ENCODE measurements at places on chromosomes 6 and 20.

DNA sequence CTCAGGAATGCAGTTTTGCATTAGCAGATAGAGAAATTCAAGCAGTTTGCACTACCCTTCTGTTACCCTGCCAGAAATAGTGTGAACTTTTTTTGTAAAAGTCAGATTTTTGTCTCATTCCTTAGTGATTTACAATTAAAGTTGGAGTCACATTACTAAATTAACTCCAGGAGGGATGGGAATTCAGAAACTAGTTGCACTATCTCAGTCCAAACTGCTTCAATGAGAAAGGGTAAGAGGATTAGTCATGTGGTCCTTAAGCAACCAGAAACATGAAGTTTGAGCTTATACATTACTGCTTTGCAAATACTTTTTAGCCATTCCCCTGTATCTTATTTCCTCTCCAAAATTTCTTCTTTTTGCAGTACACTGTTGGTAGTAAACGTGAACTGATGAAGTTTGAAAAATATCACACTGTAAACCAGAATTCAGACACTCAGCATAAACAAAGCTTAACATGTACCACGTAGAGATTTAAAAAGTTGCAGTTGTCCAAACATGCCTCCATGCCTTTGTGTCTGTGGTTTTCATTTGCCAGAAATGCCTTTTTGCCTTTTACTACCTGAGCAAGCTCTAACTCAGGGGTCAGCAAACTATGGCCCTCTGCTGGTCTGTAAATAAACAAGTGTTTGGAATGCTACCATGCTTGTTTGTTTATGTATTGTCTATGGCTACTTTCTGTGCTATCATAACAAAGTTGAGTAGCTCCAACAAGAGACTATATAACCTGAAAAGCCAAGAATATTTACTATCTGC is 49.7 kb downstream of the TP53INP2 start:
- no peak for DNase-seq

GRCh38 chr6:151900256-151900655 is 92.8 kb downstream of the ESR1 start:
- DNase-seq = no peak

GRCh38 chr6:89120371-89120770 is 2.5 kb upstream of the SRSF12 start:
- no peak for DNase-seq

GRCh38 chr6:32173051-32173727 is 2.7 kb downstream of the AGPAT1 start:
- no peak for DNase-seq

- no peak for DNase-seq
Observed at GRCh38 chr6:133606852-133607251, 282.1 kb upstream of the TCF21 start.

DNA sequence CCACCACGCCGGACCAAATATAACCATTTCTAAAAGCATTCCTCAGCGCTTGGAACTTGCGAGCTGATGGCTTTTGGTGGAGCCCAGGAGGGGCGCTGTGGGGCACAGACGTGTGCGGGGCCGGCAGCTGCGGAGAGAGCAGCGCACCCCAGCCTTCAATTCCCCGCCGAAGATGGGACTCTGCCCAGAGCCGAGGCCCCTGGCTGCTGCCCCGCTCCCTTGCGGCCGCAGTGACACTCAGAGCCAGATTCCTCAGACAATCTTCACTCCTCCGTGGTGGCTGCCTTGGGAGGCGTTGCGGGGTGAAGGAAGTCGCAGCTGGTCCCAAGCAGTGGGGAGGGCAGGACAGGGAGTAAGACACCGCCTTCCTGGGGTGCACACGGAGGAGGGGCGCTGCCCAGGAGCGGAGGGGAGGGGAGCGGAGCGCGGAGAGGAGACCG is 87.7 kb downstream of the TMEM242 start:
- peak; percentile 92 for DNase-seq

DNA sequence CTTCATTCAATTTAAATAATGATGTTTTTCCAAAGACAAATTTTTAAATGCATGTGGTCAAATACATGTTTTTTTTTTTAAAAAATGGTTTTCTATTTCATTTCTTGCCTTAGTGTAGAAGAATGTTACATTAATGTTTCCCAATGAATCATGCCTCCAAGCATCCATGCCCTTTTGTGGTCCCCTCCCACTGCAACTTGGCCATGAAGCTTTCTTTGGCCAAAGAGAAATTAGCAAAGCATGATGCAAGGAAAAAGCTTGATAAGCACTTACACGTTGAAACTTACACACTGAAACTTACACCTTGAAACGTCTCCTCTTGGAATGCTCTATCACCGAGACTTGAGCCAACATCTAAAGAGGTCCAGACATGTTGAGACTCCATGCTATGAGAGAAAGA is 93.0 kb upstream of the ELOVL5 start:
- DNase-seq = no peak

DNA sequence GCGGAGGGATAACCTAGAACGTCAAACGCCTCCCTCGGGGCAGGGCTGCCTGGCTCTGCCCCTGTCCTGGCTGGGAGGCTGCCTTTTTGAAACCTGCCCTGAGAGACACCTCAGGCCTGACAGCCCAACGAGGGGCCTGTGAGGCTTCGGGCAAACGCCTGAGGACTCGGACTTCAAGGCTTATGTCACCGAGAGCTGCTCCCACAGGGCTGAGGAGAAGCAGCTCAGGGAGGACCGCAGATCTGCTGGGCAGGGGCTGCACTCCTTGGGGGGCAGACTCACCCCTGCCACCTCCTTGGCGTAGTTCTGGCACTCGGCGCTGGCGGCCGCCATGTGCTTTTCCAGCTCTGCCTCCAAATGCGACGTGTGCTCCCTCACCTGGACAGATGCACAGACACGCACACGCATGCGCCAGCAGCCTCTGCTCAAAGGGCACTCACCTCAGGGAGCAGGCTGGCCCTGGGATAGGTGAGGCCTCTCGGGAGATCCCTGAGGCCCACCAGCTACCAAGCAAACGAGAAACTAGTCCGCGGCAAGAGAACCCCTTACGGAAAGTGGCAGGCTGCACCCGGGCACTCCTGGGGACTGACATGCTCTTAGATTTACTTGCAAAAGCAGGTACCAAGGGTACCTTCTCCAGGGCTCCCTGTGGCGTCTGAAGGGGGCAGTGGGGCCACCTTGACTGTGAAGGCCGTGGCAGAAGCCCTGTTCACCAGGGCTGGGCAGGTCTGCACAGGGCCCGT is 49.6 kb downstream of the DSTN start:
- peak; percentile 15 for DNase-seq

DNA sequence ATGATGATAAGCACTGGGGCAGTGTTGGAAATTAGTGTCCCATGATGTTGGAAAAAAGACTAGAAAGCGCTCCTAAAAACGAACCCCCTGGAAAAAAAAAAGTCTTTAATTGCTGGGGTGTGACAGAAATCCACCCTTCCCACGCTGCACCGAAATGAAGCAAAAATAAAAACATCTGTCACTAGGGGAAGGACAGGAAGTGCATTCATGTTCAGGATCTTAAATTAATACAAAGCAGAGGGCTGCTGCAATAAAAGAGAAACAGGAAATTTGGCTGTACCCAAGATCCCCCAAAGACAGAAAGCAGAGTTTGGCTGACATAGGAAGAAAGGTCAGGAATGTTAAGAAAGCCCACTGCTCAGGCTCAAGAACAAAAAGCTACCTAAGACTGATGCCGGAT is 333.9 kb downstream of the TBC1D32 start:
- no peak for DNase-seq

GRCh38 chr6:53603386-53604116 is 58.6 kb upstream of the GCLC start:
- no peak for DNase-seq

- DNase-seq = no peak
Observed at GRCh38 chr6:100185615-100186014, 191.6 kb upstream of the MCHR2 start.

GRCh38 chr6:92109956-92110355 is 1309.4 kb downstream of the EPHA7 start:
- no peak for DNase-seq

DNA sequence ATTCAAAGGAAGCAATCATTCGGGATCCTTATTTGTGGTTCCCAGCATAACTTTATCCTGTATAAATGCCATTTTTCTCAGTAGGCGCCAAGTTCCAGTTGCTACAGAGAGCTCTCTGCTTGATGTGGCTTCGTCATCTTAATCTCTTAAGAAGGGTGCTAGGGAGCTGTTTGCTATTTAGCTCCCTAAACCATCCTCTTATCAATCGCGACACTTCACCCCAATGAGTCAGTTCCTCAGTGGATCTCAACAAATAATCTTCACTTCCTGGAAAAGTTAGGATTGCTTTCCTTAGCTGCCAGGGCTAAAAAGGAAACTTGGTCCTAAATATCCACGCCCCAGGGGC is 1.3 kb upstream of the NKAIN2 start:
- peak; percentile 4 for DNase-seq

DNA sequence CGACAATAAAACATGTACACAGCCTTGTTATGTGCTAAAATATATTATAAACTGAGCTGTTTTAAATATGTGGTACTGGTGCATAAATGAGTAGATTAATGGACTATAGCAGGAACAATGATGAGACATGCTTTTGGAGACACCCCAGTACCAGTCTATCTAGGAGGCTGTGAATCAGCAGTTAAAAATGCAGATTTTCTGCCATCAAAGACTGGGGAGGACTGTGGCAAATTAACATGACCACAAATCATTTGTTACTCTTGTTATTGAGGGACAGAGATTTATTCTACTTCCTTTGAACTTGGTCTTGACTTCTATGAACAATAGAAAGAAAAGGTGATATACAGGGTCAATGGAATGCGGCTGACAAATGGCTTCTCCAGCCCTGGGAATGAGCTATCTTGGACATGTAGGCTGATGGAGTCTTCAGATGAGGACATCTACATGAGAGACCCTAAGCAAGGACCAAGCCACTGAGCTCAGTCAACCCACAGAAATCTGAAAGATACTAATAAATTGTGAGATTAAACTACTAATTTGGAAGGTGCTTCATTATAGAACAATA is 551.7 kb upstream of the GJE1 start:
- DNase-seq = no peak

DNA sequence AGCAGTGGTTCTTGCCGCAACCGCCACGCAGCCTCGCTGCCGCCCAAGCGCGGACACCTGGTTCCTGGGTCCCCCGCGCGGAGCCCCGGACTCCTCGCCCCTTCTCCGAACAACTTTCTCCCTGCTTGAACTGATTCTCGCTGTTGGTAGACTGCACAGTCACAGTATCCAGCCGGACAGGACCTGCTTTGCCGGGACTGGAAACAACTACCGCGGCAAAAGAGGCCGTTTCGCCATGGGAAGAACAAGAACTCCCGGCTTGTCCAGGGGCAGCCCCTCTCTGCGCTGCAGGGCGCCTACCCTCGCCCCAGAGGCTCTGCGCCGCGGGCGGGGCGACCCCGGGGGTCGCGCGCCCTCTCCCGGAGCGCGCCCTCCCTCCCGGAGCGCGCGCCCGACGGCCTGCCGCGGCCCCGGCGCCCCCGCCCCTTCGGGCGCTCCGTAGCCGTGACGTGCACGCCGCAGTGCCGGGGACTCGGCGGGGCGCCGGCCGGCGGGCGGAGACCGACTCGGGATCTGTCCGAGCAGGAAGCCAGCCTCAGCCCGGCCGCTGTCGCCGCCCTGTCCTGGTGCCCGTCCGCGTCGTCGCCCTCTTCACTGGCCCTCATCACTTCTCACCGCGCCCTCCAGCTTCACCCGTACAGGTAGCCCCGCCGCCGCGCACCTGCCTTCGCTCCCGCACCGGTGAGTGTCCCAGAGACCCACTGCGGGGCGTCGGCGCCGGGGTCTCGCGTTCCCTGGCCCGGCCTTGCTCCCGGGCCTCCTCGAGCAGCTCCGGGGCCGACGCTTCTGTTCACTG is at the start of gene MYO6:
MYO6 (plus strand) TSS at position 497 of the 796 bp plus-strand sequence. CDS start 68,309 bp downstream, outside the sequence.
- DNase-seq = peak; percentile 70

- DNase-seq = no peak
Observed at GRCh38 chr6:70310063-70310694, 7.3 kb upstream of the COL9A1 start.

DNA sequence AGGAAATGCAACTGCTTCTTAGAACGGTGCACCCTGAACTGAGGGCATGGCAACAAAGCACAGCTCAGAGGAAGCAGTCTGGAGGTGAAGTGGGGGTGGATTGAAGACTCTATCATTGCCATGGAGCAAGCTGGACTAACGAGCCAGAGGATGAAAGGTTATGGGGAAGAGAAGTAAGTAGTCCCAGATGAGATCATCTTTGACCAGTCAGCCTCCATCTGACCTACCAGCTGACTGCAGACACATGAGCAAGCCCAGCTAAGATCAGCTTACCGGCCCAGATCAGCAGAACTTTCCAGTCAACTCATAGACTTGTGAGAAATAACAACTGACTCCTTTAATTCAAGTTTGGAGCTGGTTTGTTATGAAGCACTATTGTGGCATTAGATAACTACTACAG is 9.1 kb upstream of the JAG1 start:
- no peak for DNase-seq

DNA sequence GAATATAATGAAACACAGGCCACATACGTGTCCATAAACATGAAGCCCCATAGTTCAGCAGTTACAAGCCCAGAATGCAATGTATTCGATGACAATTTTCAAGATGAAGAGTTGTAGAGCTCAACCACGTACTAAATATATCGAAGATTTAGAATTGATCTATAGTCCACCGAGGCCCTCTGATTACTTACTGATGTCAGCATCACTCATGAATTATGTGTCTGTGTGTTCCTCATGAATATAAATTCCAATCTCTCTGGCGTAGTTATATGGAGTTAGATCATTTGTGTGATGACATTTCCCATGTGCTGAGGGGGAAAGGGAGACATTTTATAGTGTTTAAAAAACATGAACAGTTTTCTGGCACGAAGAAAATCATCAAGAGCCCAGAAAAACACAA is 97.5 kb downstream of the PFDN4 start:
- DNase-seq = no peak

DNA sequence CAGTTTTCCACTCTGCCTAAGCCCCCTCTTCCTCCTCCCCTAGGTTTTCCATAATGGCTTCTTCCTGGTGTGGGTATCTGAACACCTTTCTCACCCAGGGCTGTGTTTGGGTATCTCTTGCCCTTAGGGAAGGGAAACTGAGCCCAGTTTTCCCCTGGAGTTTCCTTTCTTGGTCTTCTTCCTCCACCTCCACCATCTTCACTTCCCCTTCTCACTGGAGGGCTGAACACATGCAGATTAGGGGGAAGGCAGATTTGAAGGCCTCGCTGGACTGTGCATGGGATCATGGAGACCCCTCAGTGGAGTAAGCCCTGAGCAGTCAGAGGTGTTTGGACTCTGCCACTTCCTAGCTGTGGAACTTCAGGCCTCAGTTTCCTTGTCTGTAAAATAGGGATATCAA is 27.8 kb downstream of the FOXP4 start:
- no peak for DNase-seq

GRCh38 chr6:72464791-72465691 is 156.8 kb upstream of the KCNQ5 start:
- DNase-seq = no peak

GRCh38 chr6:43428112-43428570 is 800 bp downstream of the ABCC10 start:
- no peak for DNase-seq

GRCh38 chr6:111490067-111490466 is 7.0 kb upstream of the REV3L start:
- no peak for DNase-seq
